Stimulated activated naive CD4-positive, alpha-beta T cell (primary cell): ENCODE measurements at places on chromosomes 4 and X.
A peak's percentile ranks its signal among the peaks of the same experiment; 100 is the strongest.

DNA sequence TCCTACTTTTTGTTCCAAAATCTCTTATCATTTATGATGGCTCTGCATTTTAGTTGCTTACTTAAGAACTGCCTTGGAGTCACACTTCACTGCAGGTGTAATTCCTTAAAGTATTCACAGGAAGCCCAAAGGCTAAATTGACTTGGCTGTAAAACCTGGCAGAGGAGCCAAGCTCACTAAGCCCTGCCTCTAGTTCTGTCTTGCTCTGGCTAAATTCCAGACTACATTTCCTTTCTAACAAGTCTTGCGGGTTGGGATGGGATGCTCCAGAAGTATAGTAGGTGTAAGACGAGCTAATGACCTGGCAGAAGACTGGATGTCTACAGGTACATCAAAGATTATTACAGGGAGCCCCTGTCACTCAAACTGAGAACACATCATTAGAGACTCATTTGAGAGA lies 924.0 kb upstream of the INTU start:
- no peak for DNase-seq

- no peak for DNase-seq
These were observed 203.3 kb downstream of the CLCN4 start for GRCh38 chrX:10360116-10360515.

- no peak for DNase-seq
These were observed 511.0 kb upstream of the KLHL4 start for GRCh38 chrX:87006561-87006960.

DNA sequence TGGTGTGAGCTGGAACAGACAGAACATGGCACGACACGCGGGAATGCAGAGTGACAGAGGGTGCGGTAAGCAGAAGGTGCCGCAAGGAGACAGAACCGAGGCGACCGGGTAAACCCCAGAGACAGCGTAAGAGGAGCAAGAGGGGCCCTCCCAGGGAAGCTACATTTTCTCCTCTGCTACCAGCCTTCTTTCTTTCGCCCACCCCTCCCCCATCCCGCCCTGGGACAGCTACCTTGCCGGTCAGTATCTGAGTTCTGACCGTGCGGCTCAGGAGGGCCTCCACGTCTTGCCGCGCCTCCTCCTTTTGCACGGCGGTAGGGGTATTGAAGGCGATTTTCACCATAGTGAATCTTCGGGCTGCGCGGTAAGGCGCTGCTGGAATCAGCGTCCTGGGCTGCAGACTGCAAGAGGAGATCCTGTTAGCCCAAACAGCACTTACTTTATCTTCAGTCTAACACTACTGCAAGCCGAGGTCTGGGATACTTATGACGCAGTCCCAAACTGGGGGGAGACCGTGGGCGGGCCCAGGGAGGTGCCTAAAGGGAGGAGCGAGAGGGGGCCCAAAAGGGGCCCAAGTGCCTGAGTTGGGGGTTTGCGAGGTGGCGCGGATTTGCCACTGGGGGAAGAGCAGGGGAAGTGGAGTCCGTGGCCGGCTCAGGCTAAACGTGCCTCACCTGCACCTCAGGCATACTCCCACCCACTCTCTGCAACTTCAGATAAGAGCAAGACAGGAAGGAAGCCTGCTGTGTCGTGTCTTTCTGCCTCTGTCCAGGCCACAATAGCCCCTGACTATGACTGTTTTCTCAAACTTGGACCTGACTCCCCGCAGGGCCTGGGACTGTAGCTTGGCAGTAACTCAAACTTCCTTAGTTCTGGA lies at the start of gene ITM2A:
Gene ITM2A (minus strand): TSS at position 462 of the 877 bp plus-strand sequence. CDS start 119 bp downstream, at position 343.
- peak; percentile 48 for DNase-seq

DNA sequence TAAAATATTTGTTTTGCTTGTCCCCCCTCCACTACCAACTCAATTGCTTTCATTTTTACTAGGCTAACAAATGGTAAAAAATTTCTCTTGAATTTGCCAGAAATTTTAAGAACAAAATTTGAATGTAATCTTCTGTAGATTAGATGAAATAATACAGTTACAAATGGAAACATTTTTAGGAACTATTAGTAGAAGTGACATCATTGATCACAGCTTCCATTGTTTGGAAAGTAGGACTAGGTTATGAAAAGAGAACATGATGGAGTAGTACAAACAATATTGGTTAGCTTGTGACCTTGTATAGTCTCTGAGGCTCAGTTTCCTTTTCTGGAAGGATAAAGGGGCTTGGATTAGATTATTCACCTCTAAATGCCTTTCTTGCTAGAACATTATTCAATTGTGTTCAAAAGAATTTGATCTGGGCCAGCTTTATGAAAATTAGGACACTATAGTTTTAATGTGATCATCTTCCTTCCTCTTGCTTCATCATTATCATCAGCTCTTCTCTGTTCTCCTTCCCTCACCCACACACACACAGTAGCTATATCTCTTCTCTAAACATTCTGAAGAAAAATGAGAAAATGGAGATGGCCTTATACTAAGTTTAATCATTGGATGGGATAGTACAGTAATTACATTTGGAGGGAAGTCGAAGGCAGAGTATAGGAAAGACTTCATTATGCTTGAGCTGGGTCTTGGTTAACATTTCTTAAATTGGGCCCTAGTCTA lies 9.9 kb downstream of the MTMR1 start:
- no peak for DNase-seq
